ENCODE measurements at places on chromosomes 16 and 17.
A peak's percentile ranks its signal among the peaks of the same experiment; 100 is the strongest.

- DNase-seq = no peak
These were observed 4.2 kb downstream of the CLCN7 start for GRCh38 chr16:1470481-1471251.

DNA sequence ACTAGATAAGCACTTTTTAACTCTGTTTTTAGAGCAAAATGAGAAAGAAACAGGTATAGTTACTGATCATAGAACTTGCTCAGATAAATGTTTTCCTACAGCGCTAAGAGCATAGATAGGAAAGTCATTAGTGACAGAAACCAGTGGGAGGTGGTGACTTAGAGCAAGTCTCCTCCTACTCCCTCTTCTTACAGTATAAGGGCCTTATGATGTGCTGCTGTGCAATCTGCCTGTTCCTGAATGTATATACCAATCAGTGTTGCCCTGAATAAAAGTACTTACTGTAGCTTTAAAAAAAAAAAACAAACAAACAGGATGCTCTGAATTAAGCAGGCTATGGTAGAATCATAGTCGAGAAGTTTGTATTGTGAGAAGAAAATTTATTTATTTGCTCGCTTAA lies 23.3 kb upstream of the RASL10B start:
- DNase-seq = no peak

DNA sequence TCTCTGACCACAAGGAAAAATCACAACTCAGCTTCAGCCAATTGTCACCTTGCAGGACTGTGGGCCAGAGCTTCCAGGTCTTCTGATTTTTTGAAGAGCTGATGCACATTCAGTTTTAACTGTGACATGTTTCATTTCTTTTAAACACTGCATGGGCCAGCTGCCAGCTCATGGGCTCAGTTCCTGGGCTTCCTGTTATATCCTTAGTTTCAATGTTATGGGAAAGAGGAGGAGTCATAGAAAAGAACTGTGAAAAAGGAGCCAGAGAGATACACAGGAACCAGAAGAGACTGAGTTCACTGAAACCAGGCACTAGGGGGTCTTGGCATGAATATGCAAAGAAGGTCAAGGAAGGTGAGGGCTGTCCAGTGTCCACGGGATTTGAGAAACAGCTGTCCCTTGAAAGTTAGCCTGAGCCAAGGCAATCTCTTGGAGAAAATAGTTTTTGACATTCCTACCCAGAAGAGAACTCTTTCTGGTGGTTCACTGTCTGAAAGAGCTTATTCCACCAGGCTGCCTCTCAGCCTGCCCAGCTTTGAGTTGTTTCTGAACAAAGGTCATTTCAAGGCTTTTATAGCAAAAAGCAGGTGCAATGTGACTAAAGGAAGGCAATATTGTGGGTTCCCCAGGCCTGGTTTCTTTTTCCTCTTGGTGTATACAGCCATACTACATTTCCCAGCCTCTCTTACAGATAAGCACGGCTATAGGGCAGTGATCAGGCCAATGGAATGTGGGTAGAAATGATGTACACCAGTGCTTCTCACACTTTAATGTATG lies 10.5 kb downstream of the PDILT start:
- DNase-seq = no peak

DNA sequence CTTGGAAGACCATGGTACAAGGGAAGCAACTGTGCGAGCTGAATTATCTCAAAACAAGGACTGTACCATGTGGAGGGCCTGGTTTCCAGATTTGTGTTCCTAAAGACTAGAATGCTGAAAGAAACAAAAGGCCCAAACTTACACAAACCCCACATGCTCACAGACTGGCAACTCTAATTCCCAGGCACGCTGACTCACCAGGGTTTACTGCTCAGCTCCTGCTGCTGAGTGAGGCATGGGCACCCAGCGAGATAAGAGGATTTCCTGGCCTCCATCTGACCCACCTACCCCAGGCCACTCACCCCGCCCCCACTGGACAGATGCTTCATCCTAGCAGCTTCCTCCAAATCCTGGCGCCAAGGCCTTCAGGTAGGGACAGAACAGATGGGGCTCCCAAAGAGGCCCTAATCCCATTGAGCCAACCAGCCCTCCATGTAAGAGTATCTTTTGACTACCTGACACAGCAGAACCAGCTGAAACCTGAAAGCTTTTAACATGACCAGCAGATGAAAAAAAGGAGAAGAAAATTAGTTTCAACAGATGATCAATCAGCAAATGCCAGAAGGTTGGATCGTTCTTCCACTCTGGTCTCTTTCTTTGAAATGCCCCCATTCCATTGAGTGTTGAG lies 33.9 kb downstream of the DCUN1D3 start:
- DNase-seq = peak; percentile 71

GRCh38 chr17:34721326-34721725 lies 141.9 kb downstream of the TMEM132E start:
- no peak for DNase-seq

GRCh38 chr17:74541176-74542111 lies 4.5 kb downstream of the CD300C start:
- no peak for DNase-seq

GRCh38 chr16:20799599-20799998 lies 6.7 kb downstream of the ERI2 start:
- peak; percentile 22 for DNase-seq

GRCh38 chr17:82056729-82057621 lies 5.3 kb downstream of the GPS1 start:
- no peak for DNase-seq

GRCh38 chr16:87348616-87349157 lies 31.5 kb upstream of the C16orf95 start:
- DNase-seq = no peak

GRCh38 chr17:68710976-68711375 lies 109.8 kb upstream of the FAM20A start:
- no peak for DNase-seq

DNA sequence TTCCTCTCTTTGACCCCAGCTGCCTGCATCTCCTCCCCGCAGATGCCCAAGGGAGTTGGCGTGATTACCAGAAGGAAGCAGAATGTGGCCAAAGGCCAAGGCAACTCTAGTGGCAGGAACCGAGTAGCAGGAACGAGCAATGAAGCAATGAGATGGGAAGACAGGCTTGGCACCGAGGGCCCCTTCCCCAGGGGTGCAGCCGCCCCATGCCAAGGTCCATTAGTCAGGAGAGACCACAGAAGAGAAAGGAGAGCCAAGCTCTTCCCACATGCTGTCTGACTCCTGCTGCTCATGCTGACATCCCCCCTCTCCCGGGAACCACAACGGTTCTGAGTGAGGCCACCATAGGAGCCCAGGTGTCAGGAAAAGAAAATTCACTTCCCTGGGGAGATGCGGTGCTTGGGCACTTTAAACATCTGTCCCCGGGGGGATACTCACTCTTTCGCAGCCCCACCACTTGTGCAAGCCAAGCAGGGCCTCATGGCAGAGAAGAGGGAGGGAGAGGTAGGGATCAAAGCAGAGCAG lies 67.4 kb downstream of the MYO18A start:
- peak; percentile 25 for DNase-seq

DNA sequence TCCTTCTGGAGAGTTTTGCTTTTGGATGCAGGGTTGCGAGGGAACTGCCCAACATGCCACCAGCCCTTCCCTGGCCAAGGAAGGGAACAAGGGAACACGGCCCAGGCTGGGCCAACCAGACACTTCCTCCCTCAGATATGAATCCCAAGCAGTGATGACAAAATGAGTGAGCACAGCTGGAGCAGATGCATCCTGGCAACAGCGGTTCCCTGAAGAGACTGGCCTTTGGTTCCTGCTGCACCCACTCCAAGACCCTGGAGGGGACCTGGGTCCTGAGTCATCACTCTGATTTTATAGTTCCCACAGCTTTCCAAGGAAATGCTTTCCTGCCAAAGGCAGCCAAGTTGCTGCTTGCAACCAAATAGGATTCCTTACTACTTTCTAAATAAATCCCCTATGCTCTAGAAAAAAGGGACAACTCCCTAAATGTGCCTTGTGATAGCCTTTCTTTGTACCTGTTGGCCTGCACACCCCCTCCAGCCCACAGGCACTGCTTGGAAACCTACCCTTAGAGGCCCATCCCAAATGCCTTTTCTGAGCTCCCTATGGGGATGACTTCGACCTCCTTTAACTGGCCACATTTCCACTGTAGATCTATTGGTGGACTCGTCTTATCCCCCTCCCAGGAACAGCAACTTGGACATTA lies 5.3 kb downstream of the ST3GAL2 start:
- peak; percentile 84 for DNase-seq

GRCh38 chr16:89277641-89278341 lies 60.3 kb downstream of the ZNF778 start:
- no peak for DNase-seq

DNA sequence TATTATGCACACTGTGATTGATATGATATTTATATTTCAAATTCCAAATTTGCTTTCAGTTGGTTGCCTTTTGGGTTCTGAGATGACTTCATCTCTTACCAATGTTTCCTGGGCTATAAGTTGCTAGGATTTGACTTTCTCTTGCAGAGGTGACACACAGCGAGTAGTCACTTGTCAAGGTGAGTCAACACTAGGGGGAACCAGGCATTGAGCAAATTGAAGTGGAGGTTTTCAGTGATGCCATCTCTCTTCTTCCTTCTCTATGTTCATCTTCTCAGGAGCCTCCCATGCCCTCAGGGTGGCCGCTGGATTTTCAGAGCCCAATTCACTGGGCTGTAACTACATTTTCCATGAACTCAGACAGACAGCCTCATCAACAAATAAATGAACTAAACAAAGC lies 6.0 kb upstream of the CPD start:
- peak; percentile 21 for DNase-seq

DNA sequence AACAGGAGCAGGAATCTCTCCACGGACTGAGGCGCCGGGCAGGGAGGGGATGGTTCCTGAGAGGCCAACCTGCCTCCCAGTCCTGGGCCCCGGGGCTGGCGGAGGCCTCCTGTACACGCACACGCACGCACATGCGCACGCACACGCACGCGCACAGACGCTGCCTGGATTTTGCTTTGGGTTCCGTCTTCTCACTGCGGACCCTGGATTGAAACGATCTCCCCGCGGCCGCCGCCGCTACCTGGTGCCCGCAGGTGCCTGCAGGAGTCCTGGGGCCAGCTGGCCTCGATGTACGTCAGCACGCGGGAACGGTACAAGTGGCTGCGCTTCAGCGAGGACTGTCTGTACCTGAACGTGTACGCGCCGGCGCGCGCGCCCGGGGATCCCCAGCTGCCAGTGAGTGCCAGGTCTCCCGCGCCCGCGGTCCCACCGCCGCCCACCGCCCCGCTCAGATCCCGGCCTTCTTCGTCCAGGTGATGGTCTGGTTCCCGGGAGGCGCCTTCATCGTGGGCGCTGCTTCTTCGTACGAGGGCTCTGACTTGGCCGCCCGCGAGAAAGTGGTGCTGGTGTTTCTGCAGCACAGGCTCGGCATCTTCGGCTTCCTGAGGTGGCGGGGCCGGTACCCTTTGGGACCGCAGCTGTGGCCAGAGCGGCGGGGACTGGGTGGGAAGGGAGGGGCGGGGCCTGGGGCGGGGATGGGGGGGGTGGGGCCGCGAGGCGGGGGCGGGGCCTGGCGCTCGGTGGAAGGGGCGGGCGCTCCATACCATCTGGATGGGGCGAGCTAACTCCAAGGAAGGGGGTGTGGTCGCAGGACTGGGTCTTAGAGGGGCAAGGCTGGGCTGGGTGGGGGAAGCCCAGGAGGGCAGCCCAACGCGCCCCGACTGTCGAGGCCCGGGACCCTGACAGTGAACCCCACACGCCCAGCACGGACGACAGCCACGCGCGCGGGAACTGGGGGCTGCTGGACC lies 12.3 kb downstream of the CES4A start:
- no peak for DNase-seq

DNA sequence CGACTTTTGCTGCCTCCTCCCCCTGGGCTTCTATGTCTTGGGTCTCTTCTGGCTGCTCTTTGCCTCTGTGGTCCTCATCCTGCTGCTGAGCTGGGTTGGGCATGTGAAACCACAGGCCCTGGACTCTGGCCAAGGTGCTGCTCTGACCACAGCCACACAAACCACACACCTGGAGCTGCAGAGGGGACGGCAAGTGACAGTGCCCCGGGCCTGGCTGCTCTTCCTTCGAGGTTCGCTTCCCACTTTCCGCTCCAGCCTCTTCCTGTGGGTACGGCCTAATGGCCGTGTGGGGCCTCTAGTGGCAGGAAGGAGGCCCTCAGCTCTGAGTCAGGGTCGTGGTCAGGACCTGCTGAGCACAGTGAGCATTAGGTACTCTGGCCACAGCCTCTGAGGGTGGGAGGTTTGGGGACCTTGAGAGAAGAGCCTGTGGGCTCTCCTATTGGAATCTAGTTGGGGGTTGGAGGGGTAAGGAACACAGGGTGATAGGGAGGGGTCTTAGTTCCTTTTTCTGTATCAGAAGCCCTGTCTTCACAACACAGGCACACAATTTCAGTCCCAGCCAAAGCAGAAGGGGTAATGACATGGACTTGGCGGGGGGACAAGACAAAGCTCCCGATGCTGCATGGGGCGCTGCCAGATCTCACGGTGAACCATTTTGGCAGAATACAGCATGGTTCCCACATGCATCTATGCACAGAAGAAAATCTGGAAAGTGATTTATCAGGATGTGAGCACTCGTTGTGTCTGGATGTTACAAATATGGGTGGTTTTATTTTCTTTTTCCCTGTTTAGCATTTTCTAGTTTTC lies 2.3 kb downstream of the GP1BA start:
- peak; percentile 46 for DNase-seq

- no peak for DNase-seq
These were observed 415.0 kb upstream of the HSBP1 start for GRCh38 chr16:83392743-83393142.

DNA sequence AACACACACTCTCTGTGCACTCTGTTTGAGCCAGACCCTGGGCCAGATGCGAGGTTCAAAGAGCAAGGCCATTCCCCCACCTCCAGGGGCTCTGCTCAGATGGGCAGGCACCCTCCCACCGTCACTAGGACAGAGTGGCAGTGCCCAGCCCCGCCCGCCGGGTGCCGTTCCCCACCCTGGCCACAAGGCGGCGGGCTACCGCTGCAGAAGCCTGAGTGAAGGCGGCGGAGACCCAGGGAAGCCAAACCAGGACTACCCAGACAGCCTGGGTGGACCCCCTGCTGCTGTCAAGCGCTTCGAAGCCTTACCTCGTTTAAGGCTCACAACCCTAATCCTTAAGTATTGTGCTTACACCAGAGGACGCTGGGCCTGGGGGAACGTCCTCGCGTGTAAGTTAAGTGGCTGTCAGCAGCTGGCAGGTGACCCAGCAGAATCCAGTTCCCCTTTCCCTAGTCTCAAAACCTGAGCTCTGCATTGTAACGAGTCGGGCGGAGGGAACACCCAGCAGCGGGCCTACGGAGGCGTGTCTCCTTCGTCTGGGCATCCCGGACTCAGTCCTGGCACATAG lies 4.5 kb downstream of the ARHGAP27 start:
- peak; percentile 50 for DNase-seq

- DNase-seq = no peak
These were observed 39.8 kb downstream of the RAB11FIP4 start for GRCh38 chr17:31431098-31431851.

DNA sequence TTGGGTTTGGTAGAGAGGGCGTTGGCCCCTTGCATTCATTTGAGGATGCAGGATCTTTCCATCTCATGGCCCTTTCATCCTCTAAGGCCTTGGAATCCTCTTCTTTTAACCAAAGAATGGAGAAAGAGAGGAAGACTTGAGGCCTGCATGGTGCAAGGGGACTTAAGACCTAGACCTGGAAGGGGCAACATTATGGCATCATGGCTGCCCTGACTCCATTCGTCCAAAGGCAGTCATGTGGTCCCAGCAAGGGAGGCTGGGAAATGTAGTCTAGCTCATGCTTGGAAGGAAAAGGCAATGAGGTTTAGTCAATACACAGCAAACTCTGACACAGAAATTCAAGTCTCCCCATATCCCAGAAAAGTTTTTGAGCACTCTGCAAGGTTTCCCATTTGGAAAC lies 30.7 kb upstream of the CDRT4 start:
- DNase-seq = no peak

GRCh38 chr16:67257486-67258160 lies 8.8 kb downstream of the SLC9A5 start:
- DNase-seq = no peak
